Breast epithelium (tissue), 4 donors: ENCODE measurements at places on chromosomes 4 and X.
A peak's percentile ranks its signal among the peaks of the same experiment; 100 is the strongest.

- no peak for DNase-seq
Observed at GRCh38 chrX:30971774-30972603, 82.9 kb upstream of the TAB3 start.

GRCh38 chr4:7699031-7699430 is 240.6 kb downstream of the AFAP1 start:
- DNase-seq: peak; percentile 47

DNA sequence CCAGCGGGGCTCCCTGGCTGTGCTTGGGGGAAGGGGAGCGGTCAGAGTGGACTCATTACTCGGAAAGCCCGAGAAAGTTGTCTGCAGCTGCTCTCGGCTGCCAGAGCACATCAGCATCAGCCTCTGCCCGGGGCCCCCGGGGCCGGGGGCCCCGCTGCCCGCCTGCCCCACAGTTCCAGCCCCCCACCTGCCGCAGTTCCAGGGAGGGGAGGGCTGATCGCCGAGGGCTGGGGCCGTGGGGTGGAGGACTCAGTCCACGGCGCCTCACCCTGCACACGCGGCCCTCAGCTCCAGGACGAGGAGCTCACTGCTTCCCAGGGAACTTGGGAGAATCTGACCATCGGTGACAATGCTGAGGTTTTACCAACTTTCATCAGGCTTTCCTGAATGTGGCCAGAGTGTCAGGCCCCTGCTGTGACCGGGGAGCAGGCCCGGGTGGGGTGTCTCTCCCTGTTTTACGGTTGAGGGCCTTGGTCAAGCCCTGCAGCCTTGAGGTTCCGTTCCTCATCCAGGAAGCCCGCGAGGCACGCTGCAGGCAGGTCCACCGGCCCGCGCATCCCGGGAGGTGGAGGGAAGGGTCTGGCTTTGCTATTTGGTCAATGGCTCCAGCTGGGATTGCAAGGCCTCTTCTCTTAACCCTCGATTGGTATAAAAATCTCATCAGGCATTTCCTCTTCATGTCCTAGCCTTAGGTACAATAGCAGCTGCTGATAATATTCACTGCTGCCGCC is 57.2 kb downstream of the CPZ start:
- no peak for DNase-seq

- DNase-seq: no peak
Observed at GRCh38 chrX:96776966-96777365, 92.3 kb downstream of the DIAPH2 start.
